Esophagus squamous epithelium (tissue), 5 donors: ENCODE measurements at places on chromosomes 7 and 10. TPM values are rescaled to one million over a fixed set of nuclear protein-coding genes. Genes with fewer than 3 reads are reported as not detected.

Gene OR13A1
- 1.5 TPM for total RNA-seq

- H3K27ac ChIP-seq, result peak overlapping the region; percentile 62
- H3K4me3 ChIP-seq, result no peak overlapping the region
- peaks cover 13% of the 10 kb centered on the region for H3K4me1 ChIP-seq
Measured at GRCh38 chr7:30163231-30163894, 28.6 kb downstream of the MTURN start.

- peaks cover 13% of the 10 kb centered on the region for H3K4me1 ChIP-seq
- no peaks in the 10 kb centered on the region for H3K36me3 ChIP-seq
- no peak overlapping the region for H3K4me3 ChIP-seq
Measured at GRCh38 chr7:47331179-47331565, 250.7 kb downstream of the TNS3 start.

DNA sequence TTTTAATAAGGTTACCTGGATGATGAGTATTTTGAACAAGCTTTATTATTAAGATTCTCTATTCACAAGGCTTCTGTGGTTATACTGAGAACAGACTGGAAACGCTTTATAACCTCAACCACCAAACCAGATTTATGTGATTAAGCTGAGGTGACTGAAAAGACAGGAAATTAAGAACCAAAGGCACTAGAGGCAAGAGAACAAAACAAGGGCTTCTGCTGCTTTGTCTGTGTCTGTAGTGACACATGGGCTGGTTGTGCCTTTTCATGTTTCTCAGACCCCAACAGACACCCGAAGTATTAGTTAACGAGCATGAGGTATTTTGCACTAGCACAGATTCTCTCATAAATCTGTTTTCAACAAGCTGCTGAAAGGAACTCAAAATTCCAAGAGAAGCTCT is 64.4 kb downstream of the RAPGEF5 start:
- H3K27me3 ChIP-seq, result no peaks in the 10 kb centered on the region
- H3K4me1 ChIP-seq, result no peaks in the 10 kb centered on the region
- H3K4me3 ChIP-seq, result no peak overlapping the region
- H3K27ac ChIP-seq, result no peak overlapping the region
- DNase-seq, result no peak

DNA sequence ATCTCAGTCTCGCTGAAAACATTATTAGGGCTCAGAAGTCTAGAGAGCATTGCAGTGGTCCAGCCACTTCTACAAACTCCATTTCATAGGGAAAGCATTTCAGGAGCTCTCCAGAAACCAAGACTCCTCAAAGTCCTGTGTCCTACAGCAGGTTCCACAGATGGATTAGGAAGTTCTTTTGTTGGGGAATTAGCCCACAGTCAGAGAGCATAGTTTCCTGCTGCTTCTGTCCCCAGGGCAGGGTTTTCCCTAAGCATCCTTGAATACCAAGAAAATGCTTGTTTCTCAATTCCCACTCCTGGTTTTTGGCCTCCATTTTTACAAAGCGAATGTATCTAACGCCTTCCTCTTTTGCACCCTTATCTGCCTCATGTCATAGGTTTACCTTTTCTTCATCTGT is 235.9 kb upstream of the PODXL start:
- DNase-seq, result no peak
- no peaks in the 10 kb centered on the region for H3K27me3 ChIP-seq
- no peaks in the 10 kb centered on the region for H3K36me3 ChIP-seq
- H3K4me3 ChIP-seq, result no peak overlapping the region
- no peak overlapping the region for H3K27ac ChIP-seq

Gene MARVELD1
- 20.5 TPM for total RNA-seq

DNA sequence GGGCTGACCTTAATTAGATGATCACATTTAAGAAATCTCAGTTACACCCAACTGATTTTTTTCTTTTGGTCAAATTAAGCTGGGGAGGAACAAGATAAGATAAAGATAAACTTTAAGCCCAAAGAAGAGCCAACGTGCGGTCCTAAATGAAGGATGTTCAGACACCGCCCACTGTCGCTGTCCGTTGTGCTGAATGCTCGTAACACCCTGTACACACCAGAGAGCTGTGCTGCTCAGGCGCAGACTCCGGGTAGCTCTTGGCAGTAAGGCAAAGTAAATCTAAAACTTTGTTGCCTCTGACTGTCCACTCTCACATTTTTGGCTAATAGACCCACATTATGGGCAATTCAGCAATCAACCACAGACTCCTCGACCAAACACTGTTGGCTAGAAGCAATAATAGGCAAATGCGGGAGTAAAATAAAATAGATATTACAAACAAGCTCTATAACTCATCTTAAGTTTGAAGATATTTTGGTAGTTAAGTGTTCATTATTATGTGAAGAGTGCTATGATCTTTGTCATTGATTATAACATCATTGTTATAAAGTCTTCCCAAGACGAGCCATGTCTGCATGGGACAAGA is 57.1 kb downstream of the PLPP4 start:
- no peaks in the 10 kb centered on the region for H3K4me1 ChIP-seq
- H3K4me3 ChIP-seq, result no peak overlapping the region

Gene SLC26A4
- total RNA-seq, result 1.2 TPM

Gene SEPTIN14
- not detected for total RNA-seq

DNA sequence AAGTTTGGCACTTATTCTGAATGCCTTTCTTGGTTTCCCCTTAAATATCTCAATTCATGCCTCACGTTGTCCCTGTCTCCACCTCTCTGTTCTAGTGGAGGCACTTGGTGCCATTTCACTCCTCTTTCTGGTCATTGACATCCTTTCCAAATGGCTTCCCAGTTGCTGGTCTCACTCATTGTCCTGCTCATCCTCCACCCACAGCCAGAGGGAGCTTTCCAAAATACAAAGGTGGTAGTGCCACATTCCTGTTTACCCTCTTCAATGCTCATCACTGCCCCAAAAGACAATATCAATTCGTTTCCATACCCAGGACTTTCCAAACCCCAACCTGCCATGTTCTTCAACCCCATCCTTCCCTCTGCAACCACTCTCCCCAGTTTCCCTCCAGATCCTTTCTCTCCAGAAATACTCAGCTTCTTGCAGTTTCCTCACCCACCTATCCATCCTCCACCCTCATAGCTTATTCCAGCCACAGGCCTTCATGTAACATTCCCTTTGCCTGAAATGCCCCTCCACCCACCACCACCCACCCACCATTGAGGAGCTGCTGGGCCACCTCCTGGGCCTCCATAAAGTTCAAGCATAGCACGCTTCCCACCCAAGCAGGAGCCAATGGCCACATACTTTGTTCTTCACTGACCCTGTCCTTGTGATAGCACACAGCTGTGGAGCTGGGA is 63.1 kb upstream of the ADRB1 start:
- DNase-seq, result no peak
- no peaks in the 10 kb centered on the region for H3K36me3 ChIP-seq
- H3K27me3 ChIP-seq, result no peaks in the 10 kb centered on the region
- H3K4me1 ChIP-seq, result no peaks in the 10 kb centered on the region
- no peak overlapping the region for H3K4me3 ChIP-seq
- no peak overlapping the region for H3K27ac ChIP-seq

Gene FGF8
- not detected for total RNA-seq

Gene PTPRN2
- 0.57 TPM for total RNA-seq

Gene ZNF804B
- not detected for total RNA-seq

DNA sequence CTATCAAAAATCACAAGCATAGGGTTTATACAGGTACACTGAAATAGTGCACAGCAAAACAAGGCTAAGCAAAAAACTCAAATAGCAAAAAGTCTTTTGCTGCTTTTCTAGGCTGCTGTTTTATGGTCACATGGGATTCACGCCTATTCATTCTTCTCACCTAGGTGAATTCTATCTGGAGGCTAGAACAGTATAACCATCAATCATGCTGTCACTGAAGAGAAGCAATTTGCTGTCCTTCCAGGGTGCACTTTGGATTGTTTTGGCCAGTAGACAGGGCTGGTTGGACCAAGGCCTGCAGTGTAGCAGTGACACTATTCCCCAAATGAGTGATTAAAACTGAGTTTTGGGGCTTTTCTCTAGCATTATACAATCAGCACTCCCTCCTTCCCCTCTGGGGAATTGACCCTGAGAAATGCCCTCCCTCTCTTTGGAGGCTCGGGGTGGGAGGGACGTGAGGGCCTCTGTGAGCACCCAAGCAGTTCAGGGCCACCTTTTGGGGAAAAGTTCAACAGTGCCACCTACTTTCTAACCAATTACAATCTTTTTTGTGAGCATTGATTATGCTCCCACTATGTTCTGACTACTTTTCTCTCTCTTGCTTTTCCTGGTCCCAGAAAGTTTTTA is 16.2 kb upstream of the SND1 start:
- no peak overlapping the region for H3K27ac ChIP-seq
- H3K4me1 ChIP-seq, result no peaks in the 10 kb centered on the region
- no peak for DNase-seq
- no peak overlapping the region for H3K4me3 ChIP-seq
- no peaks in the 10 kb centered on the region for H3K27me3 ChIP-seq

Gene TDRD1
- total RNA-seq, result not detected

Gene DRGX
- not detected for total RNA-seq

- H3K36me3 ChIP-seq, result no peaks in the 10 kb centered on the region
- H3K4me1 ChIP-seq, result peaks cover 19% of the 10 kb centered on the region
- H3K4me3 ChIP-seq, result no peak overlapping the region
- no peak overlapping the region for H3K27ac ChIP-seq
Measured at GRCh38 chr10:86862786-86863483, 94.5 kb downstream of the MMRN2 start.

Gene LIPF
- not detected for total RNA-seq

- no peaks in the 10 kb centered on the region for H3K36me3 ChIP-seq
- no peaks in the 10 kb centered on the region for H3K27me3 ChIP-seq
- no peak overlapping the region for H3K4me3 ChIP-seq
- no peak for DNase-seq
Measured at GRCh38 chr10:1715821-1716220, 21.5 kb downstream of the ADARB2 start.

Gene ZNF783
- total RNA-seq, result 15.6 TPM

Gene GTF2IRD1
- 29.6 TPM for total RNA-seq
